ENCODE measurements at places on chromosomes 6 and 20.

- no peak for DNase-seq
Observed at GRCh38 chr6:152636609-152637295, 410 bp downstream of the SYNE1 start.

DNA sequence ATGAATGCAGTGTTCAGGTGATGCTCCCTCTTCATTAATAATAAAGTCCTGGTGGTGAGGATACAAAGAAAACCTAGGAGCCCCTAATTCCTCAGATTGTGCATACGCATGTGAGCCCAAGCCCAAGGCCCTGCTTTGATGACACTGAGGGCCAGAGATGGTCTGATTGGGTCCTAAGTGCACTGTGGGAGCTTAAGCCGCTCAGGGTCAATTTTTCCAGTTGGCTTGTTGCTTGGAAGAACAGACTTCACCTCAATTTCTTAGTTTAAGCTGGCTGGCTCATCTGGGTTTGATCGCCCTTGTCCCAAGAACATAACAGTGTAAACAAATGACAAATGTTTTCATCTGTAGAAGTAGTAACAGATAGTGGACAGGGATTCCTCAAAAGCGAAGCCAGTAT lies 41.4 kb downstream of the INSM1 start:
- no peak for DNase-seq

- no peak for DNase-seq
Observed at GRCh38 chr20:59082981-59083380, 40.4 kb upstream of the PRELID3B start.

- no peak for DNase-seq
Observed at GRCh38 chr6:14584450-14584849, 466.9 kb downstream of the CD83 start.

DNA sequence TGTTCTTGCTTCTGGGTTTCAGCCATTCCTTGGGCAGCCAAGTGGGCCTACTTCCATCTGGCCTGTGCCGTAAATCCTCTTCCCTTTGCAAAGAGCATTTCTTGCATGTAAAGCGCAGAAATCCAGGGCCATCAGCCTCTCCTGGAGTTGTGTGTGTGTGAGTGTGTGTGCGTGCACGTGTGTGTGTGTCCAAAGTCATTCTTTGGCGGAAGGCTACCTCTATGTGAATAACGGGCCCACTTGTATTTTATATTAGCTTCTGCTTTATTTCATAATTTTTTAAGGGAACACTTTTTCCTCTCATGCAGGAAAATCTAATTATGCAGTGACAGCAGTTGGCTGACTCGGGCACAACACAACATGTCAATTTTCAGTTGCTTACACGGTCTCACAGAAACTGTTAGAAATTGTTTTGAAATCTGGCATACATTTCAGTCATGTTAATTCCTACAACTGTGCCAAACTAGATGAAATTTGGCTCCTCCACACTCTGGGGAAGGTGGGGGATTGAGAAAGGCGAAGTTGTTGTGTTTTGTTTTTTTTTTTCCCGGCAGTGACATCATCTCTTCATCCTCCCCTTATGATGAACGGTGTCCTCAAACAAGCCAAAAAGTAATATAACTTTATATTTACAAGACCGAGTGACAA lies 223.7 kb upstream of the TSHZ2 start:
- no peak for DNase-seq

DNA sequence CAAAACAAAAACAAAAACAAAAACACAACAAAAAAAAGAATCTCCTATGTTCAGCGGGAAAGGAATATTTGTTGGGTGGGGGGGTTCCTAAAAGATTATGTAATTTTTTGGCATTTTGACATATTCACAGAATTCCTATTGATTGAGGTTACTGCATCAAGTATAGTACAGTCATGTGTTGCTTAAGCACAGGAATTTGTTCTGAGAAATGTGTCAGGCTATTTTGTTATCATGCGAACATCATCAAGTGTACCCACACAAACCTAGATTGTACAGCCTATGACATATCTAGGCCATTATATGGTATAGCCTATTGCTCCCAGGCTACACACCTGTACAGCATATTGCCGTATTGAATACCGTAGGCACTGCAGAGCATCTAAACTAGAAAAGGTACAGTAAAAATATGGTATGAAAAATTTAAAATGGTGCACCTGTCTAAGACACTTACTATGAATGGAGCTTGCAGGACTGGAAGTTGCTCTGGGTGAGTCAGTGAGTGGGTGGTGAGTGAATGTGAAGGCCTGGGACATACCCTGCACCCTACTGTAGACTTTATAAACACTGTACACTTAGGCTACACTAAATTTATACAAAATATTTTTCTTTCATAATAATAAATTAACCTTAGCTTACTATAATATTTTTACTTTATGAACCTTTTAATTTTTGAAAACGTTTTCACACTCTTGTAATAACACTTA lies 110.6 kb downstream of the CDKAL1 start:
- DNase-seq = no peak
